ENCODE measurements at places on chromosomes 3 and 15. TPM values are rescaled to one million over a fixed set of nuclear protein-coding genes. Genes with fewer than 3 reads are reported as not detected.

Gene RAB27A
- 9.0 TPM for total RNA-seq

Gene INKA1
- total RNA-seq, result 0.87 TPM

Gene NAALADL2
- 1.2 TPM for total RNA-seq

Gene PTH1R
- not detected for total RNA-seq

DNA sequence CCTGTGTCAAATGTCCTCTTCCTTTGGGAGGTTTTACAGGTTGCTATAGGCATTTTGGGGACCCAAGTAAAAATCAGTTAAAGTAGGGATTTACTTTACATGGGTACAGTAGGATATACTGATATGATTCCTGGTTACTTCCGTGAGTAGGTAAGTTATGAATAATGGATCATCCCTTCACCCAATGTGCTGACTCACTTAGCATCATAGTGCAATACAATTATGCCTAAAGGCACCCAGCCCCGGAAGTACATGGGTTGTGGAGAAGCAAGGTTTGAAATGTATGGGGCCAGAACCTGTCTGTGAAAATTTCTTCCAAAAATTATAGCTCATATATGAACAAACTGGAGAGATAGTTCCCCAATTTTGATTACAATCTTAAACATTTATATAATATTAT lies 64.0 kb downstream of the GLB1 start:
- peaks cover 8% of the 10 kb centered on the region for H3K36me3 ChIP-seq
- H3K27ac ChIP-seq, result no peak overlapping the region
- peaks cover 15% of the 10 kb centered on the region for H3K4me1 ChIP-seq
- no peaks in the 10 kb centered on the region for H3K27me3 ChIP-seq
- H3K4me3 ChIP-seq, result no peak overlapping the region
- no peak for DNase-seq

DNA sequence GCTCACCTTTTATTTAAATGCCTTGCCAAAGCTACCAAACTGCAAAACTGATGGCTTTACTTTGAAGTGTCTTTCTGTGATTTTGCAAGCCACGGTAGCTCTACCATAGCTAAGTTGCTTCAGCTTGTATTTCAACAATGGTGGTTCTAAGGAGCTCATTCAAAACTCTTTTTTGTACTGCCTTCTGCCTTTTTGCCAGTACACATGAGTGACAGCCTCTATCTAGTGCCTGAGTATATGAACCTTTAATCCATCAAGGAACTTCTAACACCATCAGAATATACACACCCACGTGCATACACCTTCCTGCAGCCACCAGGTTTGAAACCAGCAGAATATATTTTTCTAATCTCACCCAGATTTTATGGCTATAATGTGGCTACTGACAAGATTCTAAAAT lies 10.4 kb upstream of the NR2F2 start:
- DNase-seq, result no peak
- no peaks in the 10 kb centered on the region for H3K4me1 ChIP-seq
- H3K27me3 ChIP-seq, result peaks cover 78% of the 10 kb centered on the region
- no peaks in the 10 kb centered on the region for H3K36me3 ChIP-seq
- H3K4me3 ChIP-seq, result no peak overlapping the region
- H3K27ac ChIP-seq, result no peak overlapping the region

- H3K36me3 ChIP-seq, result no peaks in the 10 kb centered on the region
- no peaks in the 10 kb centered on the region for H3K4me1 ChIP-seq
Observed at GRCh38 chr15:100291106-100291505, 50.7 kb downstream of the ADAMTS17 start.

- no peaks in the 10 kb centered on the region for H3K27me3 ChIP-seq
- no peak overlapping the region for H3K4me3 ChIP-seq
- H3K4me1 ChIP-seq, result no peaks in the 10 kb centered on the region
- no peak overlapping the region for H3K27ac ChIP-seq
- no peaks in the 10 kb centered on the region for H3K36me3 ChIP-seq
Observed at GRCh38 chr3:79113876-79114275, 653.9 kb downstream of the ROBO1 start.

- H3K36me3 ChIP-seq, result no peaks in the 10 kb centered on the region
- no peaks in the 10 kb centered on the region for H3K27me3 ChIP-seq
- H3K4me3 ChIP-seq, result no peak overlapping the region
- H3K4me1 ChIP-seq, result no peaks in the 10 kb centered on the region
- no peak for DNase-seq
Observed at GRCh38 chr15:44971036-44971435, 14.5 kb downstream of the TERB2 start.

DNA sequence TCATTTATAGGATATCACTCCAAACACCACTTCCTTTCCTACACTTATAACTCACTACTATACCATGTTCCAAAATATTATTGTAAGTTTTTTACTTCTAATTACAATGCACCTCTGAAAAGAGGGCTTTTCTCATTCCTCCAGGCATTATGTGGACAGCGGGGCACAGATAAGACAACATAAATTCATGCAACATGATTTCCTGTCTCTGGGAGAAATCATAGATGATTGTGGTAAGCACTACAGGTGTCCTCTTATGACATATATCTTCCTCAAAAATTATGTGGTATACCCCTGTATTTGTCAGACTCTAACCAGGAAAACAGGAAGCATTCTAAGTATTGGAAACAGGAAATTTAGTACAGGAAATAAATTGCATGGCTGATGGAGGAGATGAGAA lies 45.7 kb upstream of the INO80 start:
- H3K27me3 ChIP-seq, result no peaks in the 10 kb centered on the region
- no peak overlapping the region for H3K27ac ChIP-seq
- H3K36me3 ChIP-seq, result no peaks in the 10 kb centered on the region

DNA sequence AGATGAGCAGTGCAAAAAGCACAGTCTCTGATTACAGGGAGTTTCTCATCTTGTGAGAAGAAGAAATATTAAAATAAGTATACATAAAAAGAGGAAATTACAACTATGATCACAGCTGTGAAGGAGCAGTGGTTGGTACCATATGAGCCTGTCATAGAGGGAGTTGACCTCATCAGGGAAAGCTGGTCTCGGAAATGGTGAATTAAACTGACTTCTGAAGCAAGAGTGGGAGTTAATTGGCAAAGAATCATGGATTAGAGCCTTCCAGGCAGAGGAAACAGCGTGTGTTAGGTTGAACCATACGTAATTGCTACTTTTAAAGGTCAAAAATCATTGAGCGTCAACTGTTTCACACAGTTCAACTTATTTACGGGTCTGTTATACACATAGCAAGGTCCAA lies 539.1 kb downstream of the EDEM1 start:
- no peaks in the 10 kb centered on the region for H3K36me3 ChIP-seq
- no peaks in the 10 kb centered on the region for H3K27me3 ChIP-seq
- H3K27ac ChIP-seq, result no peak overlapping the region
- no peaks in the 10 kb centered on the region for H3K4me1 ChIP-seq
- H3K4me3 ChIP-seq, result no peak overlapping the region

DNA sequence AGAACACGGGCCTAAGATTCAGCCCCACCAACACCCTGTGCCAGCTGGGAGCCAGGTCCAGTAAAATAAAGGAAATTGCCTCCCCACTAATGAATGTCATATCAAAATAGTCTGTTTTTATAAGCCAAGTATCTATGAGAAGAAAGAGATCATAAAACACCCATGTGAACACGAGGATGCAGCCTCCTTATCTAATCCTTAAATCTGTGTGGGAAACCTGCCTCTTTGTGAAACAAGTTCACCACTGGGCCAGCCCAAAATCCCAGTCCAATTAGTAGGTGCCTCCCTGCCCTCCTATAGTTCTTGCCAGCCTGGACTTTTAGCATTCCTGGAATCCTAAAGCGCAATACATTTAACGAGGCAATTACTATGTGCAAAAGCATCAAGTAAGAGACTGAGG lies 42.0 kb downstream of the SCAPER start:
- no peak for DNase-seq
- no peak overlapping the region for H3K27ac ChIP-seq
- no peaks in the 10 kb centered on the region for H3K27me3 ChIP-seq
- no peaks in the 10 kb centered on the region for H3K36me3 ChIP-seq

GRCh38 chr15:33757516-33758232 lies 210.6 kb upstream of the CHRM5 start:
- H3K27ac ChIP-seq, result no peak overlapping the region
- H3K36me3 ChIP-seq, result no peaks in the 10 kb centered on the region
- no peak for DNase-seq
- no peak overlapping the region for H3K4me3 ChIP-seq

- H3K27me3 ChIP-seq, result no peaks in the 10 kb centered on the region
- no peak for DNase-seq
- no peaks in the 10 kb centered on the region for H3K36me3 ChIP-seq
- no peak overlapping the region for H3K4me3 ChIP-seq
- H3K4me1 ChIP-seq, result no peaks in the 10 kb centered on the region
Observed at GRCh38 chr15:81480645-81481053, 106.6 kb upstream of the TMC3 start.

DNA sequence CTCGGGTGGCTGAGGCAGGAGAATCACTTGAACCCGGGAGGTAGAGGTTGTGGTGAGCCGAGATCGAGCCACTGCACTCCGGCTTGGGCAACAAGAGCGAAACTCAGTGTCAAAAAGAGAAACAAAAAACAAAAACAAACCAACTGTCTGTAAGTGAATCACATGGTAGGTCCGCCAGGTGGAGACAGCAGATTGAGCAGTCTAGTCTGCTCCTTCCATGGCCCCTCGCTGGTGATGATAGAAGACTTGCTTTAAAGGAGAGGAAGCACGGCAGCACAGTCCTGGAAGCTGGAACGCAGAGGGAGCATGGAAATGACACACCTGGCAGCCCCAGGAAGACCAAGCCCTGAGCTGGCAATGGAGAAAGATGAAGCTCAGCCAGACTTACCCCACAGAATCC lies 31.4 kb upstream of the MGLL start:
- no peak overlapping the region for H3K4me3 ChIP-seq
- no peaks in the 10 kb centered on the region for H3K4me1 ChIP-seq
- no peak overlapping the region for H3K27ac ChIP-seq
- H3K36me3 ChIP-seq, result no peaks in the 10 kb centered on the region

DNA sequence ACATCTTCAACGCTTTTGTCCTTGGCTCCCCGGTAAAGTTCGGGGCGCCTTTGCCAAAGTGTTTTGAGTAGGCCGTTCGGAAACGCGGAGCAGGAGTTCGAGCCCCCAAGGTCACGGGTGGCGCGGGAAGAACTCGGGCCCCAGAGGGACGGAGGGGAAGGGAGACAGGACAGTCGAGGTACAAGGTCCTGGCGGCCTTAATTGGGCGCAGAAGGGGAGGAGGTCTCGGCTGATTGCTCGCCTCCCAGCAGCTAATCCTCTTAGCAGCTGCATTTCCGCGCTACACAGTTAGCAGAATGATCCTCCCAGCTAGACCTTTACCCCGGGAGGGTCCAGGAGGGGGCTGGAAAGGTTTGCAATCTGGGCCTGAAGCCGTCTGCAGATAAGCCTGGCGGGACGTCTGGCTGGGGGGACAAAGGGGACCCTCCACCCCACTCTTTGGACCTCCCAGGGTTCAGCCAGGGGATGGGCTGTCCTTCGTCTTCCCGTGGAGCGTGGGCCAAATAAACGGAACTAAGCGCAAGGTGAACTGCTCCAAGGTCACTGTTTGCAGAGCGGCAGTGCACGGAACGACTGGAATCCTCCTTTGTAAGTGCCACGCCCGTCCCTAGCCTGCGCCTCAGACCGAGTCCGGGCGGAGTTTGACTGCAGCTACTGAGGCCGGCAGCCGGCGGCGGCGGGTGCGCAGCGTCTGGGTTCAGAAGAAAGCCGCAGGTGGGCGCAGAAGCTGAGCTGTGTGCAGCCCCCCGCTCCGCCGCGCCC lies 7.2 kb downstream of the EOMES start:
- H3K27me3 ChIP-seq, result peaks cover 35% of the 10 kb centered on the region
- no peak for DNase-seq
- peaks cover 27% of the 10 kb centered on the region for H3K4me1 ChIP-seq
- H3K4me3 ChIP-seq, result peak overlapping the region; percentile 68
- no peaks in the 10 kb centered on the region for H3K36me3 ChIP-seq

DNA sequence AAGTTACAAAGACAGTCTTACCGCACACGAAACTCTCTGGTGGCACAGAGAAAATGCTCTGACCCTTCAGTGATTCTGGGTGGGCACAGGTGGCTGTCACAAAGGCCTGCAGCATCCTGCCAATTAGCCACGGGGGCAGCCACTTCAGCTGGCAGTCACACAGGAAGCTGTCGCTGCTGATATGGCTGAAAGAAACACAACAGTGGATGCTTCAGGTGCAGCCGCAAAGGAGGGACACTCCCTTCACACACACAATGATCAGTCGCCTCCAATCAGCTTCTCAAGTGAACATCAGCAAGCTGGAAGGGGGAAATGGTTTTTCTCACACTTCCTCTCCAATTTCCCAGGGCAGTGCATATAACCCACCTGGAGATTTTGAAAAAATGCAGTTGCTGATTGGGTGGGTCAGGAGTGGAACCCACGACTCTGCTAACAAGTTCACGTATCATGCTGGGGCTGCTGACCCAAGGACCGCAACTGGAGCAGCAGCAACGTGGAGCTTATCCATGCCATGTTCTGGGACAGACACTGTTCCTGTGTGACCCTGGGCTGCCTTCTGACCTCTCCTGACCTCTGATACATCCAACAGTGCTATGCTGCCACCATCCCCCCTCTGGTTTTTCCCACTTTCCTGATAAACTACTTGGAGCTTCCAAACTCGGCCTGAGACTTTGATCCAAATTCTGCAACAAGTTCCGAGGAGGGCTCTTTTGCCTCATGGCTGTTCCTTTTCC lies 106.6 kb downstream of the LRIG1 start:
- no peaks in the 10 kb centered on the region for H3K27me3 ChIP-seq
- H3K36me3 ChIP-seq, result peaks cover 45% of the 10 kb centered on the region
- H3K4me3 ChIP-seq, result peak overlapping the region; percentile 58

DNA sequence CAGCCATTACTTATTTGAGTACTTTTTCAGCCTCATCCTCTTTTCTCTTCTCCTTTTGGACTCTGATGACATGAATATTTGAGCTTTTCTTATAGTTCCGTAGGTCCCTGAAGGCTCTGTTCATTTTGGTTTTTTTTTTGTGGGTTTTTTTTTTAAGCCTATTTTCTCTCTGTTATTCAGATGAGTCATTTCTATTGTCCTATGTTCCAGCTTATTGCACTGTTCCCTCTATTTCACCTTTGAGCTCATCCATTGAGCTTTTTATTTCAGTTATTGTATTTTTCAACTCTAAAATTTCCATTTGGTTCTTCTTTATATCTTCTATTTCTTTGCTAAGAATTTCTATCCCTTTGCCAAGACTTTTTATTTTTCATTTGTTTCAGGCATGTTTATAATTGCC lies 7.2 kb upstream of the MGLL start:
- H3K27ac ChIP-seq, result no peak overlapping the region
- peaks cover 2% of the 10 kb centered on the region for H3K27me3 ChIP-seq
- H3K4me3 ChIP-seq, result no peak overlapping the region
- H3K36me3 ChIP-seq, result no peaks in the 10 kb centered on the region

- DNase-seq, result no peak
- H3K4me1 ChIP-seq, result no peaks in the 10 kb centered on the region
- no peak overlapping the region for H3K4me3 ChIP-seq
- no peaks in the 10 kb centered on the region for H3K36me3 ChIP-seq
- H3K27ac ChIP-seq, result no peak overlapping the region
Observed at GRCh38 chr3:186141790-186142189, 32.9 kb upstream of the ETV5 start.

DNA sequence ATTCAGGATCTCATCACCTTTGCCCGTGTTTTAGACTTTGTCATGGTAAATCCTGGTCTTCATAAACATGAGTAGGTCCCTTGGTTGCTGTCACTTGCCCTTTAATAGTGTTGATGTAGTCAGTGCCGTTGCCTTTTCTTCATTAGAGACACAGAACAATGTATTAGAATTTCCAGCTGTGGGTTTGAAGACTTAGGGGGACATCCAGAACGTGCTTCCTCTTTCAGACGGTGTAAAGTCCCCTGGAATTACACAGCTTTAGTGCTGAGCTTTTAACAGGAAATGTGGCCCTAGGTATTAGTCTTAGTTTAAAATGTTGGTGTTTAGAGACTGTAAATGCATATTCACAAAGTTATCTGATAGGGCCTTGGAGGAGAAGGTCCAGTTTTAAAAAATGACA lies 8.8 kb upstream of the LRCH3 start:
- no peak overlapping the region for H3K27ac ChIP-seq
- no peaks in the 10 kb centered on the region for H3K4me1 ChIP-seq
- no peak overlapping the region for H3K4me3 ChIP-seq
- no peaks in the 10 kb centered on the region for H3K27me3 ChIP-seq
- DNase-seq, result no peak

All from CD4-positive, alpha-beta T cell (primary cell).